ENCODE measurements at places on chromosomes 6 and 20.

DNA sequence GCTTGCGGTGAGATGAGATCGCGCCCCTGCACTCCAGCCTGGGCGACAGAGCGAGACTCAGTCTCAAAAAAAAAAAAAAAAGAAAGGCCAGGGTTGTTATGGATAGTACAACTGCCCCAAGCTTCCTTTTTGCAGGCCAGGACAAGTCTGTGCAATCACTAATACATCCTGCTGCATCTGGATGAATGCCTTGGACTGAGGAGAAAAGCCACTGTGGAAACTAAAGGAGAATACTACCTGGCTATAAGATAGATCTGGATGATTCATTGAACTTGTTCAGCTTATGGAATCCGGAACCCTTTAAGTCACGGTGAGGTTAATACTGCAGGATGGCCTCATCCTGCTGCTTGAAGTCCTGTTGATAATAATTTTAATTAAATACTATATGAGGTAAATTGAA is 278.2 kb downstream of the TFAP2A start:
- no peak for DNase-seq

- no peak for DNase-seq
Observed at GRCh38 chr20:4119854-4120209, 104.5 kb upstream of the RNF24 start.

GRCh38 chr20:17541996-17542395 is 10.8 kb upstream of the BFSP1 start:
- DNase-seq, result no peak

DNA sequence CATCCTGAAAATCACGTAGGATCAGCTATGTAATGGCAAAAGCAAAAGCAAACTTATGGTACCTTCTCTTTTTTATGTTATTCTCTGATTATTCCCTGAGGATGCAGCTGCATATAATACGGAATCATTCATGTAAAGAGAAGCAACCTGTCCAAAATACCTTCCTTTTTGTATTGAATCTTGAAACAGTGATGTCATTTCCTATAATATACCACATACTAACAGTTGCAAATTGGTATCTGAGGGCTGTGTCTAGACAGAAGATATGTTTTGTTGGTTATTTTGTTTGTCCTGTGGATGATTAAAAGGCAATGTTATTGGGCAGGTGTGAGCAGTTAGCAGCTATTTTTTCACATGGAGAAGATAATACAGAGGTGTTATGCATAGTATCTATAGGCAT is 161.4 kb upstream of the AHI1 start:
- DNase-seq, result no peak

- no peak for DNase-seq
Observed at GRCh38 chr6:138485005-138485545, 14.2 kb downstream of the NHSL1 start.

Data from CD4-positive, alpha-beta T cell treated with Interleukin-15 for 4 hours (primary cell).